ENCODE measurements at places on chromosomes 5 and 9.

DNA sequence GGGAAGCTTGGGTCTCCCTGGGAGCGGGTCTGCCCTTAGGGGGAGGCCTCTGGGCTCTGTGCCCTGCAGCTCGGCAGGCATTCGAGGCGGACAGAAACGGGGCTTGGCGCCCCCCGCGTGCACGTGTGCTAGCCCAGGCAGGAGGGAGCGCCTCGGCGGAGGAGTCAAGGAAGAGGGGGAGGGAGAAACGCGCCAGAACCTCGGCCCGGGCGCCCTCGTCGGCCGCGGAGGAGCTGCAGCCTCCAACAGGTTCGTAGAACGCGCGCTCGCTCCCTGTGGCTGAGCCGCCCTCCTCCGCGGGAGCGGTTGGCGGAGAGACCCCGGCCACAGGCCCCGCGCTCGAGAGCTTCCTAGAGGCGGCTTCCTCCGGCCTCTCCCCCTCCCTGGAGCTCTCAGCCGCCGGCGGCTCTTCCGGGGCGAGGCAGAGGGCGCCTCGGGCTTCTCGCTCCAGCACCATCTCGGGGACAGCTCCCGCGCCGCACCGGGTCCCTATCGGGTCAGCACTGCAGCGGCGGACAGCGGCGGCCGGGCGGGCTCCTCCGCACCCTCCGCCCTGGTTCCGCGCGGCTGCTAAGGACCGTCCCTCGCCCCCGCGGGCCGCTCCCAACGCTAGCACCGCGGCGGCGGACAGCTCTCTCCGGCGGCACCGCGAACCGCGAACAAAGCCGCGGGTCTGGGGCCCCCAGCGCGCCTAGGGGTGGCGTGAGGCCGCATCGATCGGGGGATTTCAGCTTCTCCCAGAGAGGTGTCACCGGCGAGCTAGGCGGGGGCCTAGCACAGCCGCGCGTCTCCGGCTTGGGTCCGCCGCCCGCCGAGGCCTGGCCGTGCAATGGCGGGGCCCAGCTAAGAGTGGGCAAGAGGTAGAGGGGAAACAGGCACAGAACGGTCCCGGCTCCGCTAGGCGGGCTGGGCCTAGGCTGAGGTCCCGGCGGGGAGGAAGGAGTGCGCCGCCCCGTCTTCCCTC is 74.6 kb upstream of the CPLX2 start:
- DNase-seq, result peak; percentile 79

GRCh38 chr9:91495450-91495849 is 71.8 kb upstream of the NFIL3 start:
- no peak for DNase-seq

DNA sequence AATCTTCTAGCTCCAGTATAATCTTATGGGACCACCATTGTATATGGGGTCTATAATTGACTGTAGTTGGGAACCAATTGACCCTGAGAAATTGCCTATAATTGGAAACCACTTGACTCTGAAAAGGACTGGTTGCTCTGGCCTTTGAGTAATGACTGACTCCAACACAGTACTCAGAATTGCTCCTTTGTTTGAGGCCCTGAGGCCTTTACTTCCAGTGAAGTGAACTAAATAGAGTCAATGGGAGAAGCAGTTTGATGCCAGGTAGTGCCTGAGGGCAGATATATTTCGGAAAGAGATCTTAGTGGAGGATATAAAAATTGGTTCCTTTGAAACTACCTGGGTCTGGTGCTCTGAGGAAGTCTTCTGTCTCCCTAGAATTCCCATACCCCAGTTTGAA is 16.0 kb upstream of the TMEM171 start:
- no peak for DNase-seq

DNA sequence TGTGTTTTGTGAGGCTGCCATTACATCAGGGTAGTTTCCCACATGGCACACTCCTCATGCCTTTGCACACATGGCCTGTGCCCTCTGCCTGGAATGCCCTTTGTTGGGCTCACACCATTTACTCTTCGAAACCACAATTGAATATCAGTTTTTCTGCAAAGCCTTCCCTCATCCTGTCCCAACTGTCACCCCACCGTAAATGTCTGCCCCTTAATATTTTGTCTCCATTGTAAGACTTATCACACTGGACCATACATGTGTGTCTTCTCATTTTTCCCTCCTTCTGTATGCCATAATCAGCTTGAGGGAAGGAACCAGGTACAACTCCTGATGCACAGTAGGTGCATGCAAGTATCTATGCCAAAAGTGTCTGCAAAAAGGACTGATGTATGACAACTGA is 62.7 kb upstream of the TMEM252 start:
- DNase-seq, result no peak

DNA sequence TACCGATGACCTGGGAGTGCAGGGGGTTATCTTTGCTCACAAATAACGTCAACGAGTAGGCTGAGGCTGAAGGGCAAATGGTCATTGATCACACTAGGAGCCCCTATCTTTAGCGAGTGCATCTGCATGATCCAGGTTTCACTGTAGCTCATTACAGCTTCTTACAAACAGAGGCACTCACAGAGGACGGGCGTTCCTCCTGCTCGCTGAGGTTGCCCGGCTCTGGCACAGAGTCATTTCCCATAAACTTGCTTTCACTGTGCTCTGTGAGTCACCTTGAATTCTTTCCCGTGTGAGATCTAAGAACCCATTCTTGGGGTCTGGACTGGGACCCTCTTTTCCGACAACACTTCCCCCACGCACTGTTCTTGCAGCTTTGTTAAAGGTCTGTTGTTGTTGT is 1.9 kb upstream of the PAEP start:
- no peak for DNase-seq

GRCh38 chr5:143245929-143246561 is 157.4 kb downstream of the NR3C1 start:
- no peak for DNase-seq

GRCh38 chr9:32581512-32582143 is 8.7 kb upstream of the NDUFB6 start:
- no peak for DNase-seq

DNA sequence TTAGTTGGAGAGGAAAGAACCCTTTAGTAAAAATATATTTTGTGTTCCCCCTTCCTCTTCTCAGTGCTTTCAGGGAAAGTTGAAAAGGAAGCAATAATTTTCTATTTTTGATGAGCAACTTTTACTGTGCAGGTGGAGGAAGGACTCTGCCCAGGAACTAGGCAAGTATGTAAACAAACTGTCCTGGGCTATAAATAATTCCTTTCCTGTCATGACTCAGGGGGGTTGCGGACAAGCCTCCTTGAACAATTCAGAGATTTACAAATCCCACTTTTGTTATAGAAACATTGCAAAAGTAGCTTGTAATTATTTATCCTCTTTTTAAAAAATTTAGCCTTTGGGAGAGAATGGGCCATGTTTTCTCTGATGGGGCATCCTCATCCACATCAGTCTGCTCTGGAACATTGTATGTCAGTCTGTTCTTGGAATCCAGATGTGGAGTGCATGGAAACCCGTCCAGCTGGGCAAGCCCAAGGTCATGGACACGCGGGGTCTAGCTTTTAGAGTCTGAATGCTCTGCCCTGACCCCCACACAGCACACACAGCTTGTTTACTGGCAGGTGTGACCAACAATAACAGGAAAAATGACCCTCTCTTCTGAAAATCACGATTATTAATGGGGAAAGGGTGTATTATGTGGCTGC is 127.6 kb downstream of the GADD45G start:
- DNase-seq, result no peak

- DNase-seq, result no peak
Observed at GRCh38 chr5:68418201-68418600, 202.6 kb downstream of the PIK3R1 start.

DNA sequence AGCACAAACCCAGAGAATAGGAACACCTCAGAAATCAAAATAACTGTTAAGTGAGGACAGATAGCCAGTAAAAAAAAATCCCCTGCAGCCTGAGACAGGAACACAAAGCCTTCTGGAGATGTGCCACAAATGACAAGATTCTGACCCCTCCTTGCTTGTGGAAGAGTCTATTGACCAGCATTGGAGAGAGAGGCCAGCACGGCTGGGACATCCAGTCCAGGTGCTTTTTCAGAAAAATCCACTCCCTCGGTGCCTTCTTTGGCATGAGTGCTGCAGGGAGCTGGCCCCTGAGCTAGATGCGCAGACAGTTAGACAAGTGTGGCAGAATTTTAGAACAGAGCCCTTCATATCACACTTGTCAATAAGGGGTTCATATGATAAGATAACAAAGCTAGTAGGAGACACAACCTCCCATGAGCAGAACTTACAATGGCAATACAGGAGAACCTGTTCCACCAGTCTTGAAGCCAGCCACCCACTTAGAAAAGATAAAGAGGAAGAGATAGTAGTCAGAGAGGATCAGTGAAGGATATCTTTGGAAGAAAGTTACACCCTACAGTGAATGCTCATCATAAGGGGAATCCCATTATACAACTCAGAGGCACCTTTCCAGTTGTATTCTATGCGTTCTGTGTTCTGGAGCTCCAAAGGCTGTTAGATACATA is 298.4 kb downstream of the TLE1 start:
- no peak for DNase-seq

GRCh38 chr9:133774799-133775198 is 36.6 kb upstream of the SARDH start:
- no peak for DNase-seq

- DNase-seq, result peak; percentile 17
Observed at GRCh38 chr9:85212887-85213286, 528.9 kb downstream of the AGTPBP1 start.

DNA sequence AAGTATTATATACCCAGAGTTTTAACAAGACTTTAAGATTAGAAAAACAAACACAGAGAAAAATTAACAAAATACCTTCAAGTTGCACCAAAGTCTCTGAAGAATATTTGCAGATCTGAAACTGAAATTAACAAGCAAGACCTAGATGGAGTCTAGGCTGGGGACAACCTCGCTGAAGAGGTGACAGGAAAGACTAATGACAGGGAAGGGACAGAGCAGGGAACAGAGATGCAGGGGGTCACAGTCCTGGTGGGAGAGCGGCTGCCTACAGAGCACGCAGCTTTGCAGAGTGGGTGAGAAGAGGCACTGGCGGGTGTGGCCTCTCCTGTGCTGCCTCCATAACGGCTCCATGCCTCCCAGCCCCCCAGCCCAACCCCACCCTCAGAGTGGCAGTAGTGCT is 13.5 kb downstream of the RETREG1 start:
- no peak for DNase-seq

GRCh38 chr5:170201311-170201710 is 31.5 kb upstream of the C5orf58 start:
- DNase-seq, result no peak

GRCh38 chr9:34252670-34253459 is 74.0 kb downstream of the UBAP1 start:
- DNase-seq, result peak; percentile 73

DNA sequence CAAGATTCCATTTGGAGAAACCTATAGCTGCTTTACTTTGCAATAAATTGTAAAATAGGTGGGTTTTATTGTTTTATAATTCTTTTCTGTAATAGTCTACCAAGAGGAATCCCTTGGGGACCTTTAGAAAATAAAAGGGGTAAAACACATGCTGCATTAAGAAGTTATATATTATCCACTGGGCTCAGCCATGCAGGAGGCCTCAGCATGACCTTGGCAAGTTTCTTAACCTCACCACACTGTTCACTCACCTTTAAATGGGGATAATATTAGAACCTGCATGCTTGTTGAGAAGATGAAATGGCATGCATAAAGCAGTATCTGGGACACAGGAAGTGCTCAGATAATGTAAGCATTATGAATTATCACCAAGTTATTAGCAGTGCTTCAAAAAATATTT is 120.2 kb downstream of the SEMA5A start:
- DNase-seq, result no peak

DNA sequence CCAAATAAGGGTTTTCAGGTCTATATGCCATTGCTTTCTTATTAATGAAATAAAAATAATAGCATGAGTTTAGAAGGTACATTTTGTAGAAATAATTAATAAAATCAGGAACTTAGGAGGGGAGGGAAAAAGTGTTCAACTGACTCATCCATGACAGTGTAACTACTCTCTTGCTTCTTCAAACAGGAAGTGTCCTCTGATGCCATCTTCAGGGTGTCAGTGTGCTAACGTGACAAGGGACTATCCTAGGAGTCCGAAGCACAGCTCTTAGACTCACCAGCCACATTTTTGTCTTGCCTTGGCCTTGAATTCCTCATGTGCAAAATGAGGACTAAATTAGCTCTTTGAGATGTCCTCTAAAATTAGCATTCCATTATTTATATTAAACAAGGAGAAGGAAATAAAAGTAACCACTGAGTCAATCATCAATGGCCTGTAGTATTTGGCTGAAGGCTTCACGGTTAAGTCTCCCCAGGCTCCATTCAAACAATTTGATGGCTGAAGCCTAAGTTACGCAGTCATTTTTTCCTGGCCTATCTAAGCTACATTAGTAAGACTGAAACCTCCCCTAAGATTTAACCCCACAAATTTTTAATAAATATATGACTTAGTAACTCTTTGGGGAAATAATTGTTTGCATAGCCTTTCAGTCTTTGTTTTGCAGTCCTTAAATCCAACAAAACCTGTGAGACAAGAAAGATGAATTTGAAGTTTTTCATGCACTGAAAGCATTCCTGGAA is 151.1 kb downstream of the ARL15 start:
- DNase-seq, result no peak

DNA sequence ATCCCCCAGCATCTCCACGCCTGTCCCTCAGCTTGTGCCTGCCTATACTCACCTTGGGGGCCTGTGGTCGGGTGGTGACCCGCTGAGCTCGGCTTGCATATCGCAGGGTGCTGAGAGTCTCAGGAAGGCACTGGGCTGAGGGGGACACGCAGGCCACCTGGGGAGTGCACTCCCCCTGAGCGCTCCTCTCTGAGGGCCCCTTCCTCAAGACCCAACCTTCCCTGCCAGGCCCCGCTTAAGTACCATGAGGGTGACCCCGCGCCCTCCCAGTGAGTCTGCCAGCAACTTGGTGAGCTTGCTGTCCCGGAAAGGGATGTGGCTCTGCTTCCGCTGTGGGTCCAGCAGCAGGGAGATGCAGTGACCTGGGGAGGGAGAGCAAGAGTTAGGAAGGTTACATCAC is 4.1 kb downstream of the KIF12 start:
- no peak for DNase-seq

GRCh38 chr9:84758817-84759216 is 89.3 kb downstream of the NTRK2 start:
- no peak for DNase-seq

DNA sequence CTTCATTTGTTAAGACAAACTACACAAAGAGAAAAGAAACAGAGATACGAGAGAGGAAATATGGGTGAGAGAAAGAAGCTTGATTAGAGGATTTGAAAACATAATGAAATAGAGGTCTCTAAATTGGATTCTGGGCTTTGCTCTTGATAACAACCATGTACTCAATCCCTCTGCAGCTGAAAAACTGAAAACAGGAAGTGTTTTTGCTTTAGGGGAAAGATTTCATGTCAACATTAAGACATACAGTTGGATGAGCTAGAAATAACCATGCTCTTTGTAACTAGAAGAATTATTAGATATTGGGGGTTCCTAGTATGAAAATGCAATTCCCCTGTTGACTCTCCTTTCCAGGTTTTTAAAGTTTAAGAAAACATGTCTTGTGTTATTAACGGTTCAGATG is 21.9 kb downstream of the CRHBP start:
- no peak for DNase-seq

Measured in head of caudate nucleus (tissue), 42 donors.